Stromal cell of bone marrow (primary cell): ENCODE measurements at places on chromosomes 5 and 9.

GRCh38 chr5:57174890-57175510 is 1.1 kb downstream of the GPBP1 start:
- no peak for DNase-seq

GRCh38 chr5:57441557-57441956 is 41.1 kb downstream of the ACTBL2 start:
- peak; percentile 82 for DNase-seq

GRCh38 chr5:7877851-7878250 is 8.9 kb downstream of the MTRR start:
- DNase-seq = no peak

- no peak for DNase-seq
Measured at GRCh38 chr9:126605792-126606482, 7.8 kb upstream of the LMX1B start.

- DNase-seq = peak; percentile 84
Measured at GRCh38 chr5:171863935-171864334, 78.3 kb downstream of the SMIM23 start.

DNA sequence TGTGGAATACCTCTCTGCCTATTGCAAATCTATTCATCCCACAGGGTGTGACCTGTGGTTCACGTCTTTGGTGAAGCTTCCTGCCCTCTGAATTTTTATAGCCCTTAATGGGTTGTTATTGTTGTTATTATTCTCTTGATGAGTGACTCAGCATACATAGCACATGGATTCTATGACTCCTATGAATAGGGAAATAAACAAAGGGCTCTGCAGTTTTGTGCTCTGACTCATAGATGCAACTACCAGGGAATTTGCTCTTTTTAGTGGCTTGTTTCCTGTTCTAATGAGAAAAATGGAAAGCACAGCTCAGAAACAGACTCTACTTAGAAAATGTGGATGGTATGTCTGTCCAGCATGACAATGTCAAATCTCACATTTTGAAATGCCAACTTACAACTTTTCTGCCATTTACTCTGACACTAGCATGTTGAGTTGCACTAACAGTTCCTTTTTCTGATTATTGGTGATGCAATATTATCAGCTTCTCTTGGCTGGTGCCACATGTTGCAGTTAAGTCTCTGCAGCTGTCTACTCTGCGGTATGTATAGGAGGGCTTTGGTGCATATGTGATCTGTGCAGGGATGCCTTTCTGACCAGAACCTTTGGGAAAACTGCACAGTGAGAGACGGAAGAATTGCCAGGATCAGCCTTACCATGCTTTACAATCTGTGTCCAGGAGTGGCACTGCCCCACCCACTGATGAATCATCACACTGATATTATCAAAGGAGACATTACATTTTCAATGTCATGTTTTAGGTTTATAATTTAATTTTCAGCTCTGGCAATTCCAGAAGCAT is 996.4 kb upstream of the WWC1 start:
- DNase-seq = peak; percentile 74

DNA sequence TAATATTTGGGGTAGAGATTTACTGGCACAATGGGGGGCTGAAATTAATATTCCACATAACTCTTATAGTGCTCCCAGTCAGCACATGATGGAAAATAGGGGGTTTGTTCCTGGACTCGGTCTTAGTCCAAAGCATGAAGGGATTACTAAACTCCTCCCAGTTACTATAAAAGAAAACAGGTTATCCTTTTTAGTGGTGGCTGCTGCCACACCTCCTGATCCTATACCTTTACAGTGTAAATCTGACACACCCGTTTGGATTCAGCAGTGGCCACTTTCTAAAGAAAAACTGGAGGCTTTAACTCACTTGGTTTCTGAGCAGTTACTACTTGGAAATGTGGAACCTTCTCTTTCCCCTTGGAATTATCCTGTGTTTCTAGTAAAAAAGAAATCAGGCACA is 572.9 kb upstream of the PTGER4 start:
- DNase-seq = no peak
